DND-41 (cell line): ENCODE measurements at places on chromosomes 6 and 20.

- no peak for DNase-seq
Observed at GRCh38 chr6:11126876-11127275, 15.4 kb upstream of the ERVFRD-1 start.

- DNase-seq, result no peak
Observed at GRCh38 chr6:14810021-14810420, 435.8 kb upstream of the JARID2 start.

DNA sequence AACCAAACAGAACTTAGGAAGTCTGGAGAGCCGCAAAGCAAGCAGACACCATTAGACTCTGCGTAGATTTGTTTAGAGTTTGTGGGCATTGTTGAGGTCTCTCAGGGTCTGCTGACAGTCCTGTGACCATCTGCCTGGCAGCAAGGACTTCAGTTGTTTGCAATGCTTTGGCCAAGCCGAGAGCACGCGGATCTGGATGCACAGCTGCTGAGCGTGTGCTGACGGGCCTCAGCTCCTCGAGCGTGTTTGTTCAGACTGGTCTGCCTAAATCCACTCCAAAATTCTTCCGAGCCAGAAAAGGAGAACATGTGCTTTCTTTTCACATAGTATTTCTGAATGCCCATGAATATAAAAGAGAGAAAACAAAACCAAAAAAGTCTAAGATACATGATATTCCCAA lies 159.0 kb downstream of the ZNF217 start:
- DNase-seq, result no peak

DNA sequence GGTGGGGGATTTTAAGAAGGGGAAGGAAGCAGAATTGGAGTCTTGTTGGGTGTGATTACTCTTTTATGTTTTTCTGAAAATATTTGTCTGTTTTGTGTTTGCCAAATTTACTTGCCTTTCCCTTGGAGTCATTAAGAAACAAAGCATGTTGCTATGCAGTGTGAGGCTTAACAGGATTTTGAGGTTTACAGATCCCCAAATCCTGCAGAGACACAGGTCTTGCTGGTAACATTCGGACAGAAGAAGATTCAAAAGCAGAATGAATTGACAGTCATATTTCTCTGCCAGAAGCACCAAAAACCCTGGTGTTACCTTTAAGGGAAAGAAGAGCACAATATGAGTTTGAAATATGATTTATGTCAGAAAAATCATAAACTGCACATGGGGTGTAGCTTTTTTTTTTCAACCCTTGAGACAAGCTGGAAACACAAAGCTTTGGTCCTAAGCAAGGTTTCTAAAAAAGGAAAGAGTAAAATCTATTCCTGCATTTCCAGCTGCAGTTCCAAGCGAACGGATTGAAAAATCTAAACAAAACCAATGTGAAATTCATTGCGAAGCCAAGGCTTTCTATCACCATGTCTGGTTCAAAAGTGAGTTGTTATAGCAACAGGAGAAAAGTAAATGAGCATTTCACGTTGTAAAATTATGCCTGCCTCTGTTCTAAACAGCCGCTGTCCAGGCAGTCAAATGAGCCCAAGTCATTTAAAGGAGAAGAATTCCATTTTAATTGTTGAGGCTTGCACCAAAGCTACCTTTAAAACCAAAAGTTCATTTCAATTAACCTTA lies 358.9 kb upstream of the SASH1 start:
- DNase-seq, result no peak

GRCh38 chr20:59171986-59172385 lies 8.4 kb downstream of the ZNF831 start:
- DNase-seq, result no peak

DNA sequence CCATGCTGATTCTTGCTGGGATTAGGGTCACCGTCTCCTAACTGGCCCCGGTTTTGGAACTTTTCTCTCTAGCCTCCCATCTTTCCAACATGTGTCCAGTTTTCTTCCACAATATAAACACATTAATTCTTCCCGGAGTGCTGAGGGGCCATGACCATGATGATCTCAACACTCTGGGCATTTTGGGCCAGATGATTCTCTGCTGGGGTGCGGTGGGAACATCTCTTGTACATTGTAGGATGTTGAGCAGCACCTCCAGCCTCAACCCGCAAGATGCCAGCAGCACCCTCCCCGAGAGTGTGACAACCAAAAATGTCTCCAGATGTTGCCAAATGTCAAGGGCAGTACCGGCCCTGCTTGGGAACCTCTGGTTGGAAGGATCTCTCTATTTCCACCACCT lies 164.8 kb downstream of the TFAP2C start:
- DNase-seq, result no peak

DNA sequence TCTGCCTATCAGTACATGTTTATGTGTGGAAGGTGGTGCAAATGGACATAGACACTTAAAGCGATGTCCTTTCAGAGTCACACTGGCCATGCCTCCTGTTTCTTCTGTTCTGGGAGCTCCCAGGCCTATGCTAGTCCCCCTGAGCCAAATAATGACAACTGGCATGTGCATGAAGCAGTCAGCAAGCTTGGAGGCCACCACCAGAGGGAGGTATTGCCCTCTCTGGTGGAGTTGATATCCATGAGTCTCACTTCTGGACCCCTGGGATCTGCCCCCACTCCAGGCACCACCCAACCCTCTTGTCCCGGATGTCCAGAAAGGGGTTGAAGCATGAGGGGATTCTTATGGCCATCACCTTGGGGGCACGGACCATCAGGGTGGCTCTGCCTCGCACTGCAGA lies 172.2 kb downstream of the AIG1 start:
- DNase-seq, result peak; percentile 33

GRCh38 chr20:62358171-62359042 lies 8.7 kb downstream of the LAMA5 start:
- no peak for DNase-seq

DNA sequence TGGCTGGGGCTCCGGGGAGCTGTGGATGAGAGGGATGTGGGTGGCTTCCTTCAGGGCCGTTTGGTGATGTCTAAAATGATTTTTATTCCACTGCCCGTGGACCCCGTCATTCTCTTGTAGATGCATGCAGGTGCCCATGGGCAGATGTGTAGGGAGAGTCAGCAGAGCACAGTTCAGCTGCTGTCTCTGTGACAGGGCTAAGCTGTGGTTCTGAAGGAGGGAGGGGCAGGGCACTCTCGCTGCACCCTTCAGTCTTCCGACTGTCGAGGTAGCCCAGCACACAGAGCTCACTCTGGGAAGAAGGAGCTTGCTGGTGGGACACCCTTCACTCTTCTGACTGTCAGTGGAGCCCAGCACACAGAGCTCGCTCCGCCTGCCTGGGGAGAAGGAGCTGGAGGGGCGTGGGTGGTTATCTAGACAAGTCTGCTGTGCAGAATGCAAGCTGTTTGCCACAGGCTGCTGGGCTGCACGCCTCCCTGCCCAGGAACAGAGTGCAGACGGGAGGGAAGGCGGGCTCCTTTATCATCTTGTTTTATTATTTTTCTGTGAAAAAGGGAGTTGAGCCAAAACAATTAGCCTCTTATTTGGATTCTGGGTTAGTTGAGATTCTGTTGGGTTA lies 28.4 kb upstream of the ADRM1 start:
- DNase-seq, result no peak

- peak; percentile 59 for DNase-seq
Observed at GRCh38 chr6:135233686-135234491, 52.8 kb downstream of the MYB start.

DNA sequence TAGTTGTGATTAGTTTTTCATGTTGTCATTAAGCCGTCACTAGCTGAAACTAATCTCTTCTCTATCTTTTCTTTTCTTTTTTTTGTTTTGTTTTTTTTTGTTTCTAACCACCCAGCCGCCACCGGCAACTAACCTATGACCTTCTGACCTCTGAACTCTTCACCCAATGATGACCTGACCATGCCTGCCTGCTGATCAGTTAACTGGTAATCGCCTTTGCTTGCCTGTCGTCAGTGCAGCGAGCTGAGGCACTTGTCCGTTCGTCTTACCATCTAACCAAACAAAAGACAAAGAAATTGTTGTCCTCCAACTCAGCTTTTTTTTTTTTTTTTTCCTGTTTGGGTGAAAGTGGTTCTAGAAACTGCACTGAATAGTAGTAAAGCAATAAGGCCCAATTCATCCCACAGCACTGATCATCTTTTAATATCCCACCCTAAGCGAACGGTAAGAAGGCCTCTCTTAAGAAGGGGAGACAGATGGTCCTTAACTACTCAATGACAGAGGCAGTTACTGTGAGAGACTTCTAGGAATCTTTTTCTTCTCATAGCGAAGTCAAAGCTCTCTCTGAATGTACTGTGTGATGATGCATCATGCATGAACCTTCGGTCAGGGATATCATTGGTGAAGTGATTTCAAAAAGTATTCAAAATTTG lies 156.2 kb downstream of the QKI start:
- no peak for DNase-seq

DNA sequence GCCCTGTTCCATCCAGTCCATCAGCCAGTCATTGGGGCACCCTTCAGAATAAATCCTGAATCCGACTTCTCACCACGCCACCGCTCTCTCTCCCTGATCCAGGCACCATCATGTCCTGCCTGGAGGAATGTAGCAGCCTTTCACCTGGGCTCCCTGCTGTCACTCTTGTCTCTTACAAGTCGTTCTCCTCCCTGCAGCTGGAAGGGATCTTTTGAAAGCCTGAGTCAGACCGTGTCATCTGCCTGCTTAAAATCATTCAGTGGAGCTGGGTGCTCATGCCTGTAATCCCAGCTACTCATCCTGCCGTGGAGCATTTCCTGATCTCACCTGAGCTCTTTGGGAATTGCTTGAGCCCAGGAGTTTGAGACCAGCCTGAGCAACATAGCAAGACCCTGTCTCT lies 19.2 kb upstream of the KCNG1 start:
- no peak for DNase-seq

GRCh38 chr6:118535176-118535844 lies 12.8 kb upstream of the PLN start:
- no peak for DNase-seq

GRCh38 chr6:117600008-117600743 lies 2.1 kb downstream of the GOPC start:
- peak; percentile 39 for DNase-seq

GRCh38 chr20:9458138-9458796 lies 56.1 kb upstream of the LAMP5 start:
- no peak for DNase-seq
